Effector CD4-positive, alpha-beta T cell (primary cell): ENCODE measurements at places on chromosomes 5 and 9.

- DNase-seq = peak; percentile 33
Observed at GRCh38 chr9:88322906-88323566, 65.2 kb upstream of the SPIN1 start.

DNA sequence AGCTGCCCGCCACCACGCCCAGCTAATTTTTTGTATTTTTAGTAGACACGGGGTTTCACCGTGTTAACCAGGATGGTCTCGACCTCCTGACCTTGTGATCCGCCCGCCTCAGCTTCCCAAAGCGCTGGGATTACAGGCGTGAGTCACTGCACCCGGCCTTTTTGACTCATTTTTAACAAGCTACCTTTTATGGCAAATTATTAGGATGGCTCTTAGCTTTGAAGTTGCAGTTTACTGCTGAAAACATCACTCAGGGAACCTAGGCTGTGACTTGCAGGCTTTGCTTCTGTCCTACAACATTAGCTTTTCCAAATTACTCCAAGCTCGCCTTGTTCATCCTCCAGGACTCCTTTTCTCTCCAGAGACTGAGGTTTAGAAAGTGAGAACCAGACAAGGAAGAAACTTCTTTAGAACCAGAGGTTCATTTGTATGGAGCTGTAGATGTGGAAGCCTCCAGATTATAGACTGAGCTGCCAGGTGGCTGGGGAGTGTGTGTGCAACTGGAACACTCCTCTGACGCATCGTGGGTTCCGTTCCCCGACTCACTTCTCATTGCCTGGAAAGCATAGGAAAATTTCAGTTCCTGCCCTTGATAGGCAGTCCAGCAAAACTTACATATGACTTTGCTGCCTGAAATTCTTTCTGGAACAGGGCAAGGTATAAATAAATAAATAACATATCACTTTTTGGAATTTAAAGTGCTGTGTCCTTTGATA, 23.8 kb upstream of the SPTAN1 start:
- no peak for DNase-seq

GRCh38 chr5:117561531-117561930, 986.9 kb upstream of the SEMA6A start:
- DNase-seq = no peak

DNA sequence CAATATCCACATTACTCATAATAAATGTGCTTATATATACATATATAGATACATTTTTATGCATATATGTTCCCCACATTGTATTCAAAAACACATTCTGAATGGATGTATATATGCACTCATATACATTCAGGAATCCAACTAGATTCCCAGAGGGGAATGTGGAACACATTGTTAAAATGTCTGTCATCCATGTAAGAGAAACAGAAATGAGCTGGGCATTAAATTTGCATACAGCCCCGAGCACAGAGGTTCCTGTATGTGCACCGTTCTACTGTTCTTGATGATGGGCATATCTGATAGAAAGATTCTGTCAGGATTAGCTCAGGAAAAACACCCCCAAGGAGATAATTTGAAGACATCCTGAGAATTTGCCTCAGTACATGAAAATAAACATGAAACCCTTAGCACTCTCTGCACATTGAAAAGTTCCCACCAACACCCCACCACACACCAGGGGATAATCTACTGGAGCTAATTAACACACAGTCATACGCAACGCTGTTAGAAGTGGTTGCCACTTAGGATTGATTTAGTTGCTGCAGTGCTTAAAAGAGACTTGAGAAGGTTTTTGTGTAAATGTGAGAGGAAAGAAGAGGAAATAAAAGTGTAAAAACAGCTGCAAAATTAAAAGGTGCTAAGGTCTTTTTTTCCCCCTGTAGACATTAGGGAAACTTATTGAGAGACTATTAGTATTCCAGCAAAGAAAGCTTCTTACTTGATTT, 223.3 kb downstream of the SLF1 start:
- no peak for DNase-seq

DNA sequence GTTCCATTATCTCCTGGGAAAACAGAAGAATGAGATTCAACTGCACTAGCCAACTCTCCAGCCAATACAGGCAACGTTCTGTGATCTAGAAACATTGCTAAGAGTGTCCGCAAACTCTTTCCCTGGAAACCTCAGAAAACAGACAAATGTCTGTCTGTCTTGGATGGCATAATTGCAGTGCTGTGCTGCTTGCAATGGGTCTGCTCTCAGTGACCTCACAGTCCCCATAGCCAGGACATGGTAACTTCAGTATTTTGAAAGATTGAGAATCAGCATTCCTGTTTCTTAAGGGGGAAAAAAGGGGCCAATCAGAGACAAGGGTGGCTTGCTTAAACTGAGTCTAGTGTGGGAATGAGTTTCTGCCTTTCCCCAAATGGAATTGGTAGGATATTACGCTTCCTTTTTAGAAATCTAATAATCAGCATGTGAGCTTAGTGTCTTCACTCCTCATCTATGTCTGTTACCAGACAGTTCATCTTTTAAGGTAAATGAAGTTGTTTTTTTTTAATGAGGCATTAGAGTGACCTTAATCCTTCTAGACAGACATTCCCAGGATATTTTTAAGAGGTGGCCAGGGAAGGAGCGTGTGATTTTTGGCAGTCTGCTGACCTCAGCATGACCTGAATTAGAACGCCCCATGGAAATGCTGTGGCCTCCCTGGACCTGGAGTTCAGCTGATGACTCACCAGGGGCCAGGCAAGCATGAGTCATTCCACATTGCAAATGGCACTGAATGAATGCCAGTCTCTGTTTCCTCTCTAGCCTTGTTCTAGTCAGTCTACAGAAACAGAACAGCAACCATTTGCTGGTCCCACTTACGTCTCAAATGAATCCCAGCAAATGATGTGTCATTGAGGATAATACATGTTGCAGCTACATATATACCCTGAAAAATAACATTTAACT, 210.2 kb upstream of the ACTBL2 start:
- DNase-seq = no peak

DNA sequence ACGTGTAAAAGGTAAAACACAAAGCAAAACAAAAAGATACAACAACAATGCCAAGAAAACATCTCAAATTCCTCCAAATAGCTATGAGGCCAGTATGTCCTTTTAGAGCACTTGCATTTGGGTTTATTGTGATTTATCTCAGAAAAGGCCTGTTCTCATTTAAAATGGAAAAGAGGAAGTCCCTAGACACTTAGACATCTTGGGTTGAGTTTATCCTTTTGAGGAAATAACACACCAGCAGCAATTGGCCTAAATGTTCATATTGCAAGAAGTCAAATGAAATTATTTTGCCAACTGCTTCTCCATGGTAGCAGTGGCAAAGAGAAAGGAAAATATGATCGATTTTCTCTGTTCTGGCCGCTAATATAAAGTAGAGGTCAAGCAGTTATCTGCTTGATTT, 43.6 kb upstream of the TRMT10B start:
- DNase-seq = no peak

DNA sequence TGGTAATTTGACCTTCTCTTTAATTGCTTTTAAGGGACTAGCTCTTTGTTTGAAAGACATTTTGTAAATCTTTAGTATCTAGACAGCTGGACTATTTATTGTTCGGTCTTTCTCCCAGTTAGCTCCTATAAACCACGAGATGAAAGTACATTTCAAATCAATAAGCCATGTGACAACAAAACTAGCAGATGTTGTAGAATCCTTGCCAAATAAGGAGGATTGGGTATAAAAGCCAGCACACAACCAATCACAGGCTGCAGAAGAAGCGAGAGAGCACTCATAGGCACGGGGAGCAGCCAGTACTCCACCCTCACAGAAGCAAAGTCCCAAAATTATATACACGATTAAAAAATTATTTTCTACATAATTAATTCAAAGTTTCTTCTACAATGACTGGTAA, 8.1 kb upstream of the OMD start:
- no peak for DNase-seq

- no peak for DNase-seq
Observed at GRCh38 chr9:98372077-98372836, 116.8 kb upstream of the TBC1D2 start.

- DNase-seq = no peak
Observed at GRCh38 chr5:27140831-27141230, 102.4 kb upstream of the CDH9 start.

GRCh38 chr9:90420768-90421513, 221.7 kb downstream of the DIRAS2 start:
- DNase-seq = no peak

DNA sequence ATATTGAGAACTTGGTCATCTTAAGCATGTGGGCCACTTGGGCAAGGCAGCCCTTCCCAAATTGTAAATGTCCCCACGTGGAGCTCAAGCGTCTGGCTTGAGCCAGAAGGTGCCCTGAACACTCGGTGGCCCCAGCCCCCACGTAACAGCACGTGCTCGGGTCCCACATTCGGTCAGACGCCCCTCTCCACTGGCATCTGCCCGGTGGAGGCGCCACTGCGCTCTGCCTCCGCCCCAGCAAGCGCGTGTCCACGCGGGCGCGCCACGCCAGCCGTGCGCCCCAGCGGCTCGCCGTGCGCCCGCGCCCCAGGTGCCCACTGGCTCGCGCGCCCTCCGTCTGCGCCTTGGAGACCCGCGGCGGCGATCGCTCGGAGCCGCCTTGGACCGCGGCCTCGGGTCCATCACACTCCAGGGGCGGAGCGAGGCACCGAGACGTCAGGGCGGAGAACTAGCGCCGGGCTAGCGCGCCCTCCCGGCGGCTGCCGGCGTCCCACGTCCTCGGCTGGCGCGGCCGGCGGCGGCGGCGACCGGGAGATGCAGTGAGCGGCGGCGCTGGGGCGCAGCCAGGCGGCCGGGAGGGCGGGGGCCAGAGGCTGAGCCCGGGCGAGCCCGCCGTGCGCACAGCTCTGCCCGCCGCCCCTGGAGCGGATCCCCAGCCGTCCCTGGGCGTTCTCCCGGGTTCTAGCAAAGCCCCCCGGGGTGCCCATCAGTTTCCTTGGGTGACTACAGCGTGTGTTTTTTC, at the start of gene PALM2AKAP2:
PALM2AKAP2 (plus strand) TSS at position 488 of the 742 bp plus-strand sequence. CDS start 291 bp downstream, outside the sequence.
- no peak for DNase-seq

DNA sequence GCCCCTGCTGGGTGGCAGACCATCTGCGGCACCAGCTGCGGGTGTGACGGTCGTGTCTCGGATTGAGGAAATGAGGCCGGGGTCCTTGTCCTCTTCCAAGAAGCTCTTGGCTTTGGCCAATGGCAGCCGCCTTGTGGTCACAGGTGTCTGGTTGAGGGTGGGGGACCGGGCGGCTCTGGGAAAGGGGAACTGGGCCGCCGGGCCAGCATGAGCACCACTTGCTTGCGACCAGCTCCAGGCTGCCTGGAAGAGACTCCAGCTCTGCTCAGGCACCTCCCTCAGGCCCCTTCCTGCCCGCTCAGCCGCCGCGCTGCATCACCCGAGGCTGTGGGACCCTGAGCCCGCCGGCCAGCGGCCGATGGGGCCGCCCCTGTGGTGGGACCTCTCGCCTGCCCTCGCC, 59.7 kb downstream of the RXRA start:
- no peak for DNase-seq

- no peak for DNase-seq
Observed at GRCh38 chr5:178293815-178294214, 61.2 kb upstream of the PHYKPL start.

DNA sequence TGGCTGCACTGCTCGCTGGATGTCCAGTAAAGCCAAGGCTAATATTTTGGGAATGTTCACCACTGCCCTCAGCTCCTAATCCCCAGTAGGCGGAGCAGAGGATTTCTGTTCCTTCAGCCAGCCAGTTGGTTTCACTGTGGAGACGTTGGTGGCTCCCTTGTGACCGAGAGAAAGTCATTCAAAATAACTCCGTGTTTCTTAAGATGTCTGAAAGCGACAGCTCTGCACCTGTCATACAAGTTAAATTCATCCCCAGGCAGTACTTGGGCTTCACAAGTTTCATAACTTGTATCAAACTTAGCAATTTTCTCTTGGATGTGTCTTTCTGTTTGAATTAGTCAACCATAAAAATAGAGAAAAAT, 382 bp upstream of the CDKN2B start:
- DNase-seq = no peak

DNA sequence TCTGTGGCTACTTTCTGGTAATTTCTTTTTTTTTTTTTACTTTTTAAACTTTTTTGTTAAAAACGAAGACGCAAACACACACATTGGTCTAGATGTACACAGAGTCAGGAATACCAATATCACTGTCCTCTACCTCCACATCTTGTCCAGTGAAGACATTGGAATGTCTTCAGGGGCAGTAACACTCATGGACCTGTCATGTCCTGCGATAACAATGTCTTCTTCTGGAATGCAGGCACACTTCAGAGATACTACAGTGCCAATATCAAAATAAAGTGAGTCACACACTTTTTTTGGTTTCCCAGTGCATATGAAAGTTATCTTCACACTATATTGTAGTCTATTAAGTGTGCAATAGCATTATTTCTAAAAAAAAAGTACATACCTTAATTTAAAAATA, 175.9 kb downstream of the ARRDC3 start:
- DNase-seq = no peak

- DNase-seq = no peak
Observed at GRCh38 chr9:93300585-93301081, 116.7 kb downstream of the WNK2 start.

DNA sequence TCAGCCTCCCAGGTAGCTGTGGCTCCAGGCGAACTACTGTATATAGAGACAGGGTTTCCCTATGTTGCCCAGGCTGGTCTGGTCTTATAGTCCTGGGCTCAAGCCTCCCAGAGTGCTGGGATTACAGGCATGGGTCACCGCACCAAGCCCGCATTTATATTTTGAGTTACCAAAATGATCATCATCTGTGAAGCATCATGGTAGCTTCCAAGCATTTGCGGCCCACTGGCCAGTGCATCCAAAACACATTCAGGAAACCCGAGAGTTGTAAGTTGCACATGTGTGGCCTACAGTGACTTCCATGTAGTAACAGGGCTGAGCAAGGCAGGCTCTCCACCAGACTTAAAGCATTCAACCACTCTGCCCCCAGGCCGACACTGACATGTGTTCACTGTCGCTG, 2.3 kb downstream of the BRD3OS start:
- no peak for DNase-seq

DNA sequence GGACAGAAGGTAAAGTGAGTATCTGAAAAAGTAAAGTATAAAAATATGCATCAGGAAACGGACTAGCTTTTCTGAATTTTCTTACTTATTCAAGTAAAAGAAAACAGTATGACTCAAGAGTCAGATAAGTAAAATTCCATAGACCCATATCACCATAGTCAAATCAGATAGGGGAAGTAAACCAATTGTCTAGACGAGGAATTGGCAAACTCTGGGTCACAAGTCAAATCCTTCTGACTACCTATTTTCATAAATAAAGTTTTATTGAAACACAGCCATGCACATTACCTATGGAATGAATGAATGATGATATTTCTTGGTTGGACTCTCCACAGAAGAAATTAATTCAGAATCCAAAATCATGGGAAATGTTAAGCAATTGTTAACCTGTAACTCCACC, 59.1 kb upstream of the TMC1 start:
- DNase-seq = no peak

- DNase-seq = no peak
Observed at GRCh38 chr5:5593391-5593790, 170.9 kb downstream of the ICE1 start.

DNA sequence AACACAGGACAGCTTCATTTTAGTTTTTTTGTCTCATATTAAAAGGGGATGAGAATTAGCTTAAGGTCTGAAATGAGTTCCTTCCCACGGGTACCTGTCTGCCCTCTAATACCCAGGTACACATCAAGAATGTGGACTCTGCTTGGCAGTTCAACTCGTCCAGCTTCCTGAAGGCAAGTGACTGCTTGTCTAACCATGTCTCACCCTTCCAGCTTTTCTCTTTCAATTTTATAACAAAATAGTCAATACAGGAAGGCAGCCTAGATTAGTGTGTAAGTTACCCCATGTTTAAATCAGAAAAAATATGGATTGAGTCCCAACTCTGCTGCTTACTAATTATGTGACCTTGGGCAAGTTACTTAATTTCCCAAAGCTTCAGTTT, 50.5 kb upstream of the C5orf46 start:
- DNase-seq = no peak
